A549 treated with dexamethasone at 1 μM for 4 hours (cell line): ENCODE measurements at places on chromosomes 5 and 9. TPM values are rescaled to one million over a fixed set of nuclear protein-coding genes. Genes with fewer than 3 reads are reported as not detected.

PFN3 gene
- total RNA-seq = not detected in 5 replicates

NAIP gene
- total RNA-seq = 0.12 to 0.61 TPM (median 0.56 TPM) in 5 replicates

PCDHB8 gene
- total RNA-seq = 0.15 to 0.41 TPM (median 0.29 TPM) in 5 replicates

ECM2 gene
- total RNA-seq = 0.08 to 0.11 TPM (median 0.11 TPM) in 5 replicates

SEMA5A gene
- 0.01 to 0.06 TPM in 2 of 5 replicates, not detected in the others for total RNA-seq

PGGT1B gene
- 19.6 to 28.7 TPM (median 24.1 TPM) in 5 replicates for total RNA-seq

CDKN2A gene
- not detected in 5 replicates for total RNA-seq

CDH12 gene
- 0.03 TPM in 2 of 5 replicates, not detected in the others for total RNA-seq

IFNB1 gene
- total RNA-seq = 0.10 TPM in 1 of 5 replicates, not detected in the others

PLPP7 gene
- 0.09 TPM in 1 of 5 replicates, not detected in the others for total RNA-seq
